ENCODE measurements at places on chromosomes 16 and 17.

GRCh38 chr17:21313320-21313719, 28.8 kb downstream of the MAP2K3 start:
- DNase-seq = peak; percentile 47

GRCh38 chr17:68516732-68517131, 4.5 kb downstream of the PRKAR1A start:
- no peak for DNase-seq

GRCh38 chr16:20867585-20867984, 32.6 kb downstream of the DCUN1D3 start:
- no peak for DNase-seq

DNA sequence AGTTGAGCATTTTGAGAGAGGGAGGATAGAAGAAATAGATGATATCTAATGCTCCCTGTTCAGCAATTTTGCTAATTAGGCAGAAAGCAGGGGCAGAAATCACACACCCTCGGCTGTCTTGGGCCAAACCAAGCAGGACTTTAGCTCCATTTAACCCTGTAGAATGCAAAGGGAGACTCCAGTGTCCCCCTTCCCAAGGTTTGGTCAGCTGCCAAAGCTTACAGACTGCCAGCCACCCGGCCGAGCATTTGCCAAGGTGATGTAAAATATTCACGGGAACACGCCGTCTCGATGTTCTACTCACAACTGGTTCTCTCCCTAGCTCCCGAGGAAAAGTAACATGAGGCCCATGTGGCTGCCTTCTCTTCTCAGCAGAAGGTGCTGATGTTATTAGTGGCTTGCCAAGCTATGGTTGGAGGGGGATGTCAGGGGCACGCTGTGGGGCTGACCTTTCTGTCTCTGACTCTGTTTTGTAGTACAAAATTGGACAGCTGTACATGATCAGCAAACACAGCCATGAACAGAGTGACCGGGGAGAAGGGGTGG, 155.3 kb downstream of the PITPNC1 start:
- no peak for DNase-seq

DNA sequence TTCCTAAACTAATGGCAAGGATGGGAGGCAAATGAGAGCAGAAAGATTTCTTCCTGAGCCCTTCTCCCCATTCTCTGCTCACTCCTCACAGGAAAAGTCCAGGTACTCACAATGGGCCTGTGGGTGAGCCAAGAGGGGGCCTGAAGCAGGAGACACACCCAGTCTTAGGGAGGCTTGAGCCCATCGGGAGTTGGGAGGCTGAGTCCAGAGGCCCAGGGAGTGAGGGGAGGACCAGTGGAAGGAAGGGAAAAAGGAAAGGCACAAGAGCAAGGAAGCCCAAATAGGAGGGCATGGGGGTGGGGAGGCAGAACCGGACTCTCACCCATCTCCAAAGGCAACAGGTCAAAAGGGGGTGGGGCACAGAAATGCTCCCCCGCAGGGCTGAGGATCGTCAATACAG, 68.1 kb upstream of the CNEP1R1 start:
- DNase-seq = no peak

- no peak for DNase-seq
Observed at GRCh38 chr16:86844695-86845094, 266.3 kb downstream of the FOXL1 start.

GRCh38 chr16:23496821-23497542, 13.3 kb downstream of the GGA2 start:
- peak; percentile 70 for DNase-seq

DNA sequence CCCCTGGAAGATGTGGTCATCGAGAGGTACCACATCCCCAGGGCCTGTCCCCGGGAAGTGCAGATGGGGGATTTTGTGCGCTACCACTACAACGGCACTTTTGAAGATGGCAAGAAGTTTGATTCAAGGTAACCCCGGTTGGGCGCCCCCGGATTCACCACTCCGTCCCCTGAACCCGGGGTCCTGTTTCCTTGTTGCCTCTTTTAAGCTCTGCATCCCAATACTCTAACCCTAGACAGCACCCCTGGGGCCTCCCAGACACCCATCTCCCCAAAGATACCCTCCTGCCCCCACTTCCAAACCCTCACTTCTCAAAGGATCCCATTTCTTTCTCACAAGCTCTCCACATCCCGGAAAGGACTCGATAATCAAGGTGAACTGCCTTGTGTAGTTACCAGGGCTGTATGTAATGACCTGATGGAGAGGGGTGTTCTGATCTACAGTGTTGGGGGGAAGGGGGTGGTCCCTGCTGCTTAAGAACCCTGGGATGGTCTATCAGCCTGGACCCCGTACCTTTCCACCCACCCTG, 412 bp downstream of the FKBP10 start:
- no peak for DNase-seq

GRCh38 chr17:82674656-82675475, 23.6 kb downstream of the RAB40B start:
- no peak for DNase-seq

DNA sequence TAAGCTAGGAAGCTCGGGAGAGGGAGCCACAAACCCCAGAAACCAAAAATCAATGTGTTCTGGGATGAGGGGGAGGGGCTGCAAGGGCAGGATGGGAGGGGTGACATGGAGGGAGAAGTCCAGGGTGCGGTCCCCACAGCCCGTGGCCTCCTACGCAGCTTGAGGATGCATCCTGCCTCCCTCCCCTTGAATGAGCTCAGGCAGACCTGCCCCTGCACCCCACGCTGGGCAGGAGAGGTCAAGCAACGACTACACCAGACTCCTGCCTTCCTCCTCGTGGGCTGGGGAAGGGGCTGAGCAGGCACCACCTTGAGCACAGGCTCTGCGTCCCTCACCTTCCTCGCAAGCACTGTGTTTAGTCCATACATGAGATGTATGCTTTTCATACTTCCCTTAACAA, 3.9 kb downstream of the ANKRD13B start:
- no peak for DNase-seq

DNA sequence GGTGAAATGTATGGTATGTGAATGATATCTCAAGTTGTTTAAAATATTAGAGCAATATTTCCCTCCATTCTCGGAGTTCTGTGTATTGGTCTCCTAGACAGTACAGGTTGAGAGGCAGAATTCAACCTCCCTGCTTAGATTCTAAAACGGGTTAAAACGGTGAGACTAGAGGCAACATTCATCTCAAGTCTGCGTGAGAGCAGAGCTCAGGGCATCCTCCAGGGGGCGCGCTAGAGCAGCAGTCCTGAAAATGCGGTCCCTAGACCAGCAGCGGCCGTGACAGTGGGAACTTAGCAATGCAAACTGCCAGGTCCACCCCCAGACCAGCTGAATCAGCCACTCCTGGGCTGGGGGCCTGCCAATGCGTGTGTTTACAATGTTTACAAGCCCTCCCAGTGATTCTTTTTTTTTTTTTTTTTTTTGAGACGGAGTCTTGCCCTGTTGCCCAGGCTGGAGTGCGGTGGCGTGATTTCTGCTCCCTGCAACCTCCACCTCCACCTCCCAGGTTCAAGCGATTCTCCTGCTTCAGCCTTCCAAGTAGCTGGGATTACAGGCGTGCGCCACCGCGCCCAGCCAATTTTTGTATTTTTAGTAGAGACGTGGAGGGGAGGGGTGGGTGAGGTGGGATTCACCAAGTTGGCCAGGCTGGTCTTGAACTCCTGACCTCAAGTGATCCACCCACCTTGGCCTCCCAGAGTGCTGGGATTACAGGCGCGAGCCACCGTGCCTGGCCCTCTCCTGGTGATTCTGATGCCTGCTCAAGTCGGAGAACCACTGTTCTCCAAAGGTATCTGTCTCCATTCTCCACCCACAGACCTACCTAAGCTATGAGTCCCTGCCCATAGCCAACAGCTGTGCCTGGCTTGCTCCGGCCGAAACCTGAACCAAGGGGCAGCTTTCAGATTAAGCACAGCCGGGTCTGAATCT, 24.2 kb downstream of the KLHL36 start:
- DNase-seq = peak; percentile 88

GRCh38 chr16:84278333-84278732, 16.3 kb upstream of the WFDC1 start:
- DNase-seq = no peak
